ENCODE measurements at places on chromosomes 3 and 15. TPM values are rescaled to one million over a fixed set of nuclear protein-coding genes. Genes with fewer than 3 reads are reported as not detected.

Gene UCN2
- not detected for total RNA-seq

Gene EFCC1
- 1.9 TPM for total RNA-seq

Gene CADPS
- total RNA-seq, result 16.7 TPM

Gene PLSCR2
- not detected for total RNA-seq

Gene GDPGP1
- total RNA-seq, result 1.4 TPM

Gene PLCL2
- 20.6 TPM for total RNA-seq

Gene EPHB3
- total RNA-seq, result 4.8 TPM

Gene LTK
- 0.39 TPM for total RNA-seq

Gene PAQR5
- 4.4 TPM for total RNA-seq

Gene C3orf20
- not detected for total RNA-seq

Gene ACAN
- total RNA-seq, result 1.2 TPM

Gene AADACL2
- total RNA-seq, result not detected

Gene BFSP2
- total RNA-seq, result 2.6 TPM

Gene SPTBN5
- total RNA-seq, result 20.8 TPM

Gene TRIM71
- under 0.01 TPM for total RNA-seq

Gene EBLN2
- total RNA-seq, result 11.9 TPM

Gene HRG
- not detected for total RNA-seq

Gene MST1R
- total RNA-seq, result 2.2 TPM

Gene MUSTN1
- total RNA-seq, result 38.5 TPM

Gene ARGFX
- not detected for total RNA-seq

Gene POC1A
- 3.1 TPM for total RNA-seq
